ENCODE measurements at places on chromosomes 1 and 21.

- DNase-seq = no peak
Measured at GRCh38 chr1:161229896-161230295, 4.0 kb downstream of the TOMM40L start.

GRCh38 chr1:199081739-199082138 lies 442.9 kb downstream of the PTPRC start:
- no peak for DNase-seq

DNA sequence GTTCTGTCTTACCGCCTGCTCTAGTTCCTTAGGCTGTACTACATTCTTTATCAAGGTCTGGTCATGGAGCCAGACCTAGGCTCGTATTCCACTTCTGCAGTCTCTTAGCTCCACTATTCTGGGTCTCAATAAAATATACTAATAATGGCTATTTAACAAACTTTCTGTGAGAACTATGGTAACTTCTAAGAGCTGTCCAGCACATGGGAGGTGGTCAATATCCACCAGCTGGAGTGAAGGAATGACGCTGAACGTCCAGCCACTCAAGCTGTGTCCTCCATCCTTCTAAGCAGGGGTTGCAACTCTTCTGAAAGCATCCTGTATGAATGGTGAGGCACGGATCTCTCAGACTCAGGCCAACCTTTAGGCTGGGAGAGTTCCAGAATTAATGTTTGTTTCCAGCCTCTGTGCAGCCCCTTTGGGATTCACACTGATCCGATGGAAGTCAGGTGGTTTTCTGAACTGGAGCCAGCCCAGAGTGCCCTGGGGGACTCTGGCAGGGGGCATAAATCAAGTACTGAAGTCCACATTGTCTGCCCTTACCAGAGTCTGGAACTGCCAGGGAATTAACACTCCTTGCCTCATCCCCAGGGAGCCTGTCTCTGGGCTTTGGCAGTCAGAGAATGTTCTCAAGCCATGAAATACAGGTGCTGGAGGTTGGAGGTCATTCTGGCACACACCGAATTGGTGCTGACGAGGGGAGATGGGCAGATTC lies 57.4 kb downstream of the BRINP2 start:
- DNase-seq = no peak

DNA sequence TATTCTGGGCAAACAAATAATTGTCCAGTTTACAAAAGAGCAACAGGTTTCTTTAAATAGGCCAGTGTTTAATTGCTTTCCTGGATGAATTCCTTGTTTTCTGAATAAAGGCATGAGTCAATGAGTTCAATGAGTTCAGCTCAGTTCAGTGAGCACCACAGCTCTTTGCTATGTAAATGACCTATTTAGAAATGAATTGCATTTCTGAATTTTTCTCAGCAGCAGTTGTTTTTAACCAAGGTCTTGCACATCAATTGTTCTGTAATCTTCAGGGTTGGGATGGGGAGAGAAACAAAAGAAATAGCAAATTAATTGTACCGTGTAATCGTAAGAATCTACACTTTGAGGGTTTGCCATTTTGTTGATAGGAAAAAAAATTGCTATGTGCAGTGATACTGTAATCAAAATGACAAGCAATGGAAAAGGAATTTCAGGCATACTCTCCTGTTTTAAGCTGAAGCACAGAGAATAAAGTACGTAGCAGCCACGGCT lies 45.7 kb downstream of the MIS18A start:
- DNase-seq = no peak

DNA sequence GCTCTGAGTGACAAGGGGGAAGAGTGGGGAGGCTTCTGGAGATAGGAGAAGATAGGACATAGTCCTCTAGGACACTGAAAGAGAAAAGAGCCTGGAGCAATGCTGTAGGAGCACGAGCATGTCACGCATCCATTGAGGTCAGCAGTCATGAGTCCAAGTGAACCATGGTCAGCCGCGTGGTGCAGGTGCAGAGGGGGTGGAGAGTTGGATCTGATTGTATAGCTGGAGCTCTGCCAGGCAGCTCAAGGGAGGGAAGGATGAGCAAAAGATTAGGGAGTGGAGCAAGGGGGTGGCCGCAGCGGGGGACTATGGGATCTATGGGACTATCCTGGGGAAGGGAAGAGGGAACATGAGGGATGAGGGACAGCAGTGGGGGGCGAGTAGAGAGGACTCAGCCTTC lies 14.0 kb downstream of the PADI1 start:
- no peak for DNase-seq

GRCh38 chr21:33949516-33950430 lies 34.2 kb upstream of the ATP5PO start:
- DNase-seq = no peak

GRCh38 chr1:201630582-201630981 lies 91.7 kb downstream of the NAV1 start:
- peak; percentile 67 for DNase-seq

GRCh38 chr1:148318904-148319242 lies 164.2 kb downstream of the PPIAL4G start:
- DNase-seq = no peak

- peak; percentile 84 for DNase-seq
Measured at GRCh38 chr1:31639543-31639942, 5.1 kb downstream of the PEF1 start.

- DNase-seq = peak; percentile 23
Measured at GRCh38 chr1:47554901-47555300, 117.1 kb downstream of the FOXD2 start.

DNA sequence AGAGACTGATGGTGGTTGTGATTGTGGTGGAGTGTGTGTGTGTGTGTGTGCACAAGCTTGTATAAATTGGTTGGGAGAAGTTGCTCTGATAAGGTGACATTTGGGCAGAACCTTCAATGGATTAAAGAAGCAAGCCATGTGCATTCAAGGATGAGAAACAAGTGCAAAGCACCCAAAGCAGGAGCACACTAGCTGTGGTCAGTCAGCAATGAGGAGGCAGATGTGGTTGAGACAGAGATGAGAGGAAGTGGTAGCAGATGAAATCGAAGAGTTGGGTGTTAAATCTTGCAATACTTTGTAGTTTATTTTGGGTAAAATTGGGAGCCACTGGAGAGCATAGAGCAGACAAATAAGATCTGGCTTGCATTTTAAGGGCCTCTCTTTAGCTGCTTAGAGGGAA lies 4.4 kb upstream of the PGBD5 start:
- no peak for DNase-seq

- no peak for DNase-seq
Measured at GRCh38 chr1:93993731-93994130, 84.5 kb upstream of the GCLM start.

DNA sequence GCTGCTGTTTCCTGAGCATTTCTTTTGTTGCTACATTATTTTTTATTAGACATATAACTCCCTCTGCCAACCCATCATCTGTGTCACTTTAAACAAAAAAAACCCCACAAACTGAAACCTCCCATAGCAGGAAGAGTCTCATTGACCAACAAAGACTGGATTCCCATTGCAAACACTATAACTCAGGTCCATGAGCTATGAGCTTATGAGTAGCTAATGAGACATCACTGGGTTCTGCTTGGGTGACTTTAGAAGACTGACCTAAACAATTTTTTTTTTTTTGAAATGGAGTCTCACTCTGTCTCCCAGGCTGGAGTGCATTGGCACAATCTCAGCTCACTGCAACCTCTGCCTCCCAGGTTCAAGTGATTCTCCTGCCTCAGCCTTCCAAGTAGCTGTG lies 212.8 kb downstream of the LTN1 start:
- DNase-seq = no peak

DNA sequence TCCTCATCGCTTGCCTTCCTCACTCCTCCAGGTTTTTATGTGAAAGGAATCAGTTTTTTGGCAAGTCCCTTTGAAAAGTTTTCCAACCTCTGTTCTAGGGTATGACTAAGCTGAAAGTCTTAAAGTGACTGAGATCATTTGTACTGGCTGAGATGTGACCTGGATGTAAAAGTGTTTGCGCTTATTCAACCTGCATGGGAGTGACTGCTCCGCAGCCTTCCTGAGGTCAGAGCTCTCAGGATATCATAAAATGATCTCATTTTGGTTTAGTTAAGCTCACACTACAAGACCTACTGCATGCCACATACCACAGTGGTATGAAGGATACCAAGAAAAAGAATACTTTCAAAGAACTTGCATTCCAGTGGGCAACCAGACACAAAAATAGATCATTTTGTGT lies 29.8 kb upstream of the TADA1 start:
- DNase-seq = no peak

- peak; percentile 67 for DNase-seq
Measured at GRCh38 chr1:8858112-8858668, 20.3 kb downstream of the ENO1 start.

- no peak for DNase-seq
Measured at GRCh38 chr1:51304360-51304759, 26.0 kb downstream of the TTC39A start.

GRCh38 chr1:224383218-224383617 lies 26.5 kb downstream of the CNIH4 start:
- no peak for DNase-seq

DNA sequence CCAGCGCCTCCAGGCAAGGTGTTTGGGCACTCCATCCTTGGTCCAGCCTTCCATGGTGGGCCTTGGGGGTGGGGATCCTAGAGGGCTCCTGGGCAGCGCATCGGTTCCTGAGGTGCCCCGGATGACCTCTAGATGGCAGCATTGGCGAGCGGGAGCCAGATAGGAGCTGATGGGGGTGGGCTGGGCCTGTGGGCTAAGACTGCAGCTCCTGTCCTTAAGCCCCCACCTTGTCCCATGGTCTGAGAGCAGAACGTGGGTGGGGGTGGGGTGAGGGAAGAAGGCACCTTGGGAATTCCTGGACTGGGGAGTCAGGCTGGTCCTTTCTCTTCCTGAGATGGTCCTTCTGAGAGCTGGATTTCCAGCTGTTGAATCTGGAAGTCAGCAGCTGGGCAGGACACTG lies 93.4 kb upstream of the CSF3R start:
- DNase-seq = peak; percentile 12

DNA sequence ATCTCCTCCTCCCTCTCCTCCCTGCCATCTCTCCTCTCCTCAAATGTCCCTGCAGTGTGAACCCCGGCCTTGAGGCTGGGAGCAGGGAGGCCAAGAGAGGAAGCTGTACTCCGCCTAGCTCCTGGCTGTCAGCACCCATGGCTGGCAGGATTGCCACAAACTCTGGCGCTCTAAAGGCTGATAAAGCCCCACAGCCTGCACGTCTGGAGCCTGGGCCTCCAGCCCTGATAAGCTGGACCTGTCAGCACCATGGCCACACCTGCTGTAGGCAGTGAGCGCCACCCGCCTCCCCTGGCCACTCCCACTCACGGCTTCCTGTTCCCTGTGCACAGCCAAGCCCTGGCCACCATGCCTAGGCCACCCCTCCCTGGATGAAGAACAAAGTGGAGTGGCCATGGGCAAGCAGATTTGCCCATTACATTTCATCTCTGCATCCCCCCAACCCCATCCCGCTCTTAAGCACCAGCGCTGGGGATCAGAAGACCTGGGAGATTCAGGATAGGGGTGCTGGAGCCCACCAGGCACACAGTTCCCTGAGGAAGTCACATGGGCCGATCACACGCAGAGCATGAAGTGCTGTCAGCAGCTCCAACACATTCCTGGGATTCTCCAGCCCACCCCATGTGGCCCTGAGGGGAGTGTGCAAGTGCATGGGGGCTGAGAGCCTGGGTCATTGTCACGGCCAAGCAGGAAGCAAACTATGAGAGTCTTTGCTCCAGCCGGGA lies 24.2 kb upstream of the NPPB start:
- DNase-seq = no peak

- DNase-seq = no peak
Measured at GRCh38 chr1:191260056-191260455, 782.4 kb upstream of the BRINP3 start.

GRCh38 chr1:222552882-222553281 lies 5.0 kb upstream of the HHIPL2 start:
- no peak for DNase-seq

DNA sequence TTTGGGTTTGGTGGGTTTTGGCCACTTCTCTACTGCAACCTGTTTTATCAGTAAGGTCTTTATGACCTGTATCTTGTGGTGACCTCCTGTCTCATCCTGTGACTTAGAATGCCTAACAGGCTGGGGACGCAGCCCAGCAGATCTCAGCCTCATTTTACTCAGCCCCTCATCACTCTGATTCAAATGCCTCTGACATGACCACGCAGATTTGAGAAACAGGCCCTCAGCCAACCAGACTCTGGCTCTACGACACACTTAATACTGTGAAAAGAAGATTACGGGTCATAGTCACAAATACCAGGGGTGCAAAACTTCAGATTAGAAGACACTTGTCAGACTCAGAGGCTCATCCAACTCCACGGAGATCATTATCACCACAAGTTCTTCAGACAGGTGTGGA lies 28.3 kb upstream of the KIF26B start:
- no peak for DNase-seq

DNA sequence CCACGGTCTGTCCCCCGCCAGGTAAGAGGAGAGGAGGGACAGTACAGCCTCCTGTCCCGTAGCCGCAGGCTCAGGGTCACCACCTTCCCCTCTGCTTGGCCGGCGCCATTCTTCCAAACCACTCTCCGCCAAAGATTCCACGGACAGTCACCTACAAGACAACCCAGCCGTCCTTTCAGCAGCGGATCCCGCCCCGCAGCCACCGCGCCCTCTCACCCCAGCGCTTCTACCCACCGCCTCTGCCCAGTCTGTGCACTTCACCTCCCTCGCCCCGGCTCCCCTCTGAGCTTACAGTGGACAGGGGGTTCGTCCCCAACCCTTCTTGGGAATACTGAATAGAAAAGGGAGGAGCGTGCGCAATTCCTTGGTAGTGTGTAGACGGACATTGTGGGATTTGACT lies 319.6 kb downstream of the FAM72C start:
- DNase-seq = no peak

GRCh38 chr1:147781056-147781471 lies 20.7 kb upstream of the GJA5 start:
- DNase-seq = no peak

DNA sequence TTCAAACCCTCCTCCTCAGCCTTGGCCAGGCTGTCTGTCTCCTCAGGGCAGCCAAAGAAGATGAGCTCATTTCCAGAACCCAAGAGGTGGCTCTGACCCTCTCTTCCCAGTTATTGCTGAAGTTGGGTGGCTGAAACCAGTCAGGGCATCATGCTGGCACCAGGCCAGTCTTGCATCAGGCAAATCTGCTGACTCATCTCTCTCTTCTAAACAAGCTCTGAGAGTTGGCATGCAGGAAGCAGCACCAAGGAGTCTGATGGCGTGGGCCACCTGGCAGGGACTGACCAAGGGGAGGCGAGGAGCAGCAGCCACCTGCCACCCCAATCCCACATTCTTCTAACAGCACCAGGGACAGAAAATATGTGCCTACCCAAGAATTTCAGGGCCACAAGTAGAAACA lies 104.8 kb upstream of the ATP1A1 start:
- DNase-seq = peak; percentile 42
